H1 (cell line): ENCODE measurements at places on chromosomes 4 and X.

- DNase-seq, result no peak
These were observed 113.0 kb downstream of the IQCM start for GRCh38 chr4:149702414-149703293.

DNA sequence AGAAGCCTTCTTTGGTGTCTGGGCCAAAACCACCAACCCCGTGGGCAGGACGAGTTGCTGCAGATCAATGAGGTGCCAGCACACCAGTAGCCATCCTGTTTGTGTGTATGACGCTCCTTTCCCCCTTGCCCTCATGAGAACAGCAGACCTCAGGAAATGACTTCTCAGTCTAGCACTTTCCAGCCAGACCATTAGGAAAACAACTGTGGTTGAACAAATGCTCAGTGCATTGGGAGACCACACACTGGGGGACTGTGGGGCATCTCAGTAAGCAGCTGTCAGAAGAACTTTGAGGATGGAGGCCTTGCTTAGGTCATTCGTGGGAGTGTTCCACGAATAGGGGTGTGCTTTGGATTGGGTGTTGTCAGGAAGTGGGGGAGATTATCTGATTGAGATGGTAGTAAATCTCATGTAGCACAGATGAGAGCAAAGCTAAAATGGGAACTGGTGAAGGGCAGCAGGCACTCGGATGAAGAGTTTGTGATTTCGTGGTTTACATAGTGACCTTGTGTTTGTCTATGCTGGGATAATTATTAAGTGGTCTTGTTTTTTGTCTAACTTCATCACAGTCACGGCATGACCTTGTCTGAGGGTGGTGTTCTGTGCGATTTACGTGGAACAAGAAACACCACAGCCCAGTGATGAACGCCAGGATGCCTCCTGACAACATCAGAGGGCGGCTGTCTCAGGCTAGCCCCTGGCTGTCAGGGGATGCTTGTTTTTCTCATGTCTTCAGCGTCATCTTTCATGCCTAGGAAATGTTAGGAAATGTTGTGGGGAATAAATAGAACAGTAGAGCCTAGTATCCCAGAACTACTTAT is 70.1 kb downstream of the USP46 start:
- no peak for DNase-seq

GRCh38 chrX:66000628-66001272 is 39.1 kb downstream of the VSIG4 start:
- DNase-seq, result no peak

GRCh38 chr4:119667802-119668201 is 39.2 kb upstream of the PDE5A start:
- DNase-seq, result no peak

GRCh38 chr4:124307143-124307542 is 405.4 kb downstream of the ANKRD50 start:
- DNase-seq, result no peak

DNA sequence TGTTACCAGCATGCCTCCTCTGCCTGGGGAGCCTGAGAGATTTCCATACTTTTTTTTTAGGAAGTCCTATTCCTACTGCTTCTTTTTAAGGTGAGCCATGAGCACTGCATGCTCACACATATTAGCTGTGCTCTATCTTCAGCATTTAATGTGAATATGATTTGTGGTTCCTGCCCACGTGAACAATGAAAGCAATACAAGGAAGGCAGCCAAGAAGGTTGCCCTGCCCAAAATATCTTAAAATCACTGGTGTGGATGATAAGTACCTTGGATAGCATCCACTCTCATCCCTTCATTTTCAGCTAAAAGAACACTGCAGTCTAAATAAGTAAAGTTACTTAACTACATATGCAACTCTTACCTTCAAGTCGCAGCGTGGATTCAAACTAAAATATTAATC is 607.5 kb downstream of the PACRGL start:
- DNase-seq, result no peak

GRCh38 chr4:85399270-85399669 is 75.7 kb upstream of the ARHGAP24 start:
- DNase-seq, result no peak

- DNase-seq, result no peak
These were observed 277.0 kb downstream of the RAPGEF2 start for GRCh38 chr4:159379836-159380235.

DNA sequence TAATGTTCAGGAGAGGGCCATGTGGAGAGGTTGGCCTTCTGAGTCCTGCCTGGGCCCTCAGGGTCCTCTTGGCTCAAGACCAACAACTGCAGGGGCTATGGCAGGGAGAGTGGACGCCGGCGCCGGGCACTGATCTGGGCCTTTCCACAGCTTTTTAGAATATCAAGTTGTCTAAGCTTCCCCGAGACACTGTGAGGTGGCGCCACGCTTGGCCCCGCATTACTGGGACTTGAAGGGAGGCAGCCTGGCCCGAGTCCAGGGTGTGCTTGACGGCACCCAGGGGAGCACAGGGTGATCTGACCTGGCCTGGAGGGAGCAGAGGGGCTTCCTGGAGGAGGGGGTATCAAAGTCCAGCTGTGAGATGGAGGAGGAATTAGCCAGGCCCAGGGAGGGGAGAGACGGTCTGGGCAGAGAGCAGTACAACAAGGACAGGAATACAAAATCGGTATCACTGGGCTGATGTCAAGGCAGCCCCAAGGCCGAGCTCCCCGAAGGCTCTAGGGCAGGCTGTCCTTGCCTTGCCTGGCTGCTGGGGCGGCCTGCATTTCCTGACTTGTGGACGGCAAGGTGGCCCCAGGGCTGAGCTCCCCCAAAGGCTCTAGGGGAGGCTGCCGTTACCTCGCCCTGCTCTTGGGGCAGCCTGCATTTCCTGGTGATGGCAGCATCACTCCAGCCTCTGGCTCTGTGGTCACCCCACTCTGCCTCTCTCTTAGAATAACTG is 28.1 kb downstream of the ABLIM2 start:
- no peak for DNase-seq

DNA sequence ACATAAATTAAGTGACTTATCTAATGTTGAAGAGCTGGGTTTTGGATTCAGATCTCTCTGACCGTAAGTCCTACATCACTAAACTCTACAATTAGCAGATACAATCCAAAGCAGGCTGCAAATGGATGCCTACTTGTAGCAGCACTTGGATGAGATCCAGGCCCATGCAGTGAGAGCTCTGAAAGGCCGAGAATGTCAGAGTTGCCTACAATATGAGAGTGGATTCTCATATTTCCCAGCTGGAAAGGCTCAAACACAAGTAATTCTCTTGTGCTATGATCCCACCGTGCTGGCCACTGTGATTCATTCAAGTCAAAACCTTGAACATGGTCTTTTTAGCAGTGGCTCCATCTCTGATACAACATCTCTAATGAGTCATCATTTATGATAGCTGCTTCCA is 125.4 kb upstream of the CHRDL1 start:
- no peak for DNase-seq

- DNase-seq, result no peak
These were observed 5.3 kb downstream of the VAMP7 start for GRCh38 chrX:155886409-155886808.

DNA sequence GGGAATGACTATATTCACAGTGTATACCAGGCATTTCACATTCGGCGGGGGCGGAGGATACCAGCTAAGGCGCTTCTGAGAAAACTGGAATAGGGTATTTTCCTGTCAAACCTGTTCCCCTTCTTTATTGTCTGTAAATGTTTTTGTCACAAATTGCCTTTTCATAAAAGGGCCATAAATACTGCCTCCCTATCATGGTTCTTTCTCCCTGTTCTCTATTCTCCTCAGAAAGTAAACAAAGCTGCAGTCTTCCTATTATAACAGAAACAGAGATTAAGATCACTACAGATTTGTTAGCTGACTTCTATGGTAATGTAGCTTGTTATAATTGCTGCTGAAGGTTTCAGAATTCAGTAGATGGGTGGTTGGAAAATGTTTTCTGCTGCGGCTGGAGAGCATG is 32.2 kb downstream of the MID2 start:
- DNase-seq, result no peak

DNA sequence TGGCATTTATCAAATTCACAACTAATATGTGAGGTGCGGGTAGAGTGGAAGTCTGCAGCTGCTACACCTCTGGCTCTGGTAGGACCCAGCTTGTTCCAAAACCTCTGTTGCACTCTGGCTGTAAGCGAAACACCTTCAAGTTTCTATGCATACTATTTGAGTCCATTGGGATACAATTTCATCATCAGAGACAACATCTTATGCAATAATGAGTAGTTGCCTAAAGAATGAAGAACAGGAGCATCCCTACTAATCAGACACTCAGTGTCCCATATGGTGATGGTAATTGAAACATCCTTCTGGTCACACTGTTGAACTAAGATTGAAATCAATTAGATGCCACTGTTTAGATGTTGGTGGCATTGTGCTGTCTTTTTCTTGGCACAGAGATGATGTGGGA is 178.4 kb downstream of the MGST2 start:
- DNase-seq, result no peak

DNA sequence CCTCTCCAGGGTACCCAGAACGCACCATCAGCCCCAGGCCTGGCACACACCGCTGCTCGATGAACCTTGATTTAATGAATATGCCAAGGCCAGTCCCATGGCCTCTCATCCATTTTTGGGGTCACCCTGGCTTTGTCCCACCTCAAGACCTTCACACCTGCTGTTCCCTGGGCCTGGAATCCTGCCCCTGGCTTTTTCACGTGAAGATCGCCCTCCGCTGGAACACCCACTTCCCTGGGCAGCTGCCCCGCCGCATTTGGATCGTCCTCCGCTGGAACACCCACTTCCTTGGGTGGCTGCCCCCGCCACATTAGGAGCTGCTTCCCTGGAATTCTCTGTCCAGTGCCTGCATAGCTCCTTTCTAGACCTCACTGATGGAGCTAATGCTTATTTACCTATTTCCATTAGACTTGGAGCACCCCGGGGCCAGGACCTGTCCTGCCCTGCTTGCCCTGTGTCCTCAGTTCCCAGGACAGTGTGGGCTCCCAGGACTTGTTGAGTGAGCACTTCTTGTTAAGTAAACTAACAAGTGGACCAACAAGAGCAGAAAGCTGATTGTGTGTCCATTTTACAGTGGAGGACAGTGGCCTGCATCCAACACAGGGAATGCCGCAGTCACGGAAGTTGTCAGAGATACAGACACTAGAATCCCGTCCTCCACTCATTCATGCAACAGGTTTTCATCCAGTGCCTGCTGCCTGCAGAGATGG is 12.5 kb downstream of the BLOC1S4 start:
- DNase-seq, result no peak

- DNase-seq, result no peak
These were observed 1.9 kb downstream of the UBE2D3 start for GRCh38 chr4:102825261-102826091.

DNA sequence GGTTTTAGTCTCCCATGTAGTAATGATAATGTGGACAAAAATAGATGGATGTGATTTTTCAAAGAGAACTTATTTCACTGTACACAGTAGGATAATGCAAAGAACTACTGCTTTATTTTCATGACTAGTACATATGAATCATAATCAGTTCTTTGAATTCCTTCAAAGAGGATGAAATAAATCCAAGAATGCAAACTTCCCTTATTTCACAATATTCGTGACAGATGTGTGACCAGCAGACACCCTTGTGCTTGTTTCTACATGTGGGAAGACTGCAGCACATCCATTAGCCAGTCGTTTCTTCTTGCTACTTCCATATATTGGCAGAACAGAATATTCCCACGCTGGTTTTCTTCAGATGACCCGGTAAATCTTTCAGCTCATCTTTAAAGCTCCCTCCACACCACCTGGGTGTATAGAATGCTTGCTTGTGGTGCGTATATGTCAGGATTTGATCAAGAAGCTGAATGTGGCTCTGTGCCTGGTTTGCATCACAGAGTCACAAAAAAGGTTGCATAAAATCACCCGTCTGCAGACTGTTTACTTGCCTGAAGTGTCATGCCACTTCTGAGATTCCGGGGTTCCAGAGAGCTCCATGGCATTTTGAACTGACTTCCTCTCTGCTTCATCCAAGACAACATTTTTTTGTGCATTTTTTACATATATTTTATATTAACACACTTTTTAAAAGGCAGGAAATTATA is 47.7 kb upstream of the FAT4 start:
- DNase-seq, result no peak

- DNase-seq, result no peak
These were observed 1122.9 kb upstream of the PCDH10 start for GRCh38 chr4:132026166-132026565.

- DNase-seq, result no peak
These were observed 43.0 kb downstream of the CLCN3 start for GRCh38 chr4:169663402-169663801.

DNA sequence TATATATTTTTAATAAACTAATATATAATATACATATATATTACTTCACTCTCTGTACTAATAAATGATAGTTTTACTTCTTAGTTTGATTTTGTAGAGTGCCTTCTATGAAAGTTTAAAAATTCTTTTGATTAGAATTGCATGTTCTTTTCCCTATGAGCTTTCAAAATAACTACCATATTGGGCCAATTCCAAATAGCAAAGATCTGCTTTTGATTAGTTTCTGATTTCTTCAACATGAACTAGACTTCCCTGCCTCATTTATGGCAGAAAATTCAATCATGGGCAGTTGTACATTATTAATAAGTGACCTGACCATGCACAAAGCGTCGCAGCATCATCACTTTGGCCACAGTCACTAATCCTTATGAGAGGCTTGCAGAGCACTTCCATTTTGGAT is 48.9 kb upstream of the TEX13A start:
- no peak for DNase-seq

DNA sequence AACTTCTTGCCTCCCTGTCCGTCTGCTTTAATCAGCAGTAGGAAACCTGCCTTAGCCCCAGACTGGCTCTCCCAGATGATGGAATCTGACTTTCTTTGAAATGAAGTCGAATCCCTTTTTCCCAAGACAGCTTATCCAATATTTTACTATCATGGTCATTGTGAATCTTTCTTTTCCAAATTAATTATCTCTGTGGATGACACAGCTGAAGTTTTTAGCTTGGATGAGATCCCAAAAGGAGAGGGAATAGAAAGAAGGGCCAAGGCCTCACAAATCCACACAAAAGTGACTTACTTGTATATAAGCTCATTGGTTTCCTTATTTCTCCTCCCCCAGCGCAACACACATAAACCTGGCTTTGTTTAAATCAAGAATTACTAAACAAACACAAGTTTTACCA is 100.6 kb downstream of the RASL11B start:
- no peak for DNase-seq

DNA sequence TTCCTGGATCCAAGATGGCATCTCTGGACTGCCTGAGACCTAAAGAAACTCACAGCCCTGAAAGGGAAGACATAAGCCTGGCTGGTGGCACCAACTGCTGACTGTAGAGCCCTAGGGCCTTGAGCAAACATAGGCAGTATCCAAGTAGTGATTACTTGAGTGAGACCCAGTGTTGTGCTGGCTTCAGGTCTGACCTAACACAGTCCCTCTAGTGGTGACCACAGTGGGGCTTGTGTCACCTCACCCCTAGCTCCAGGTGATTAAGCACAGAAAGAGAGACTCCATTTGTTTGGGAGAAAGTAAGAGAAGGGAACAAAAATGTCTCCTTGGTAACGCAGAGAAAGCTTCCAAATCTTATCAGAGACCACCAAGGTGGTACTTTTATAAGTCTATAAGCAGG is 496.3 kb upstream of the HTR2C start:
- no peak for DNase-seq
